Activated naive CD8-positive, alpha-beta T cell treated with anti-CD3 and anti-CD28 coated beads for 36 hours (primary cell): ENCODE measurements at places on chromosomes 5 and 9. TPM values are rescaled to one million over a fixed set of nuclear protein-coding genes. Genes with fewer than 3 reads are reported as not detected.
A peak's percentile ranks its signal among the peaks of the same experiment; 100 is the strongest.

DNA sequence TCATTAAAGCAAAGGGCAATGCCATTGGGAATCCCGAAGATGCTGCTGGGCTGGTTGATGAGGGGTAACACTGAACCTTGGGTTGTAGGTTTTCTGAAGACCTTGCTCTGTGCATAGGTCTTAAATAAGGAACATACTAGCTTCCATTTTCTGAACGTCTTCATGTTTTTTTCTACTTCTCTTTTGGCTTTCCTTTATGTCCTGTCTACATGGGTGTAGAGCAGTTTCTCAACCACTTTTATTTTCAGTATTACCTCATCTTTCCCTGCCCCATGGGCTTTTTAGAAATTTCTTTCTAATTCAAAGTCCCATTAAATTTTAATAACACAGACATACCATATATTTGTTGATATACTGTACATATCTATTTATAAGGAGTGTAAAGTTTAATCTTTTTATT is at the start of gene IFNA14:
IFNA14 (minus strand) TSS at position 95 of the 400 bp plus-strand sequence; CDS start at position 25, 70 bp downstream.
- H3K27ac ChIP-seq: no peak within 1 kb of the TSS
- no peaks in the 10 kb centered on the region for H3K36me3 ChIP-seq
- DNase-seq: no peak
- H3K4me3 ChIP-seq: no peak within 1 kb of the TSS
- H3K27me3 ChIP-seq: peaks cover 18% of the 10 kb centered on the region

- H3K36me3 ChIP-seq: peaks cover 42% of the 10 kb centered on the region
- H3K4me3 ChIP-seq: no peak overlapping the region
- no peak overlapping the region for H3K27ac ChIP-seq
- no peak for DNase-seq
- no peaks in the 10 kb centered on the region for H3K27me3 ChIP-seq
- peaks cover 17% of the 10 kb centered on the region for H3K4me1 ChIP-seq
Measured at GRCh38 chr5:111384220-111384619, 128.1 kb downstream of the STARD4 start.

- H3K27me3 ChIP-seq: no peaks in the 10 kb centered on the region
- no peaks in the 10 kb centered on the region for H3K36me3 ChIP-seq
- H3K4me1 ChIP-seq: no peaks in the 10 kb centered on the region
- H3K4me3 ChIP-seq: no peak overlapping the region
Measured at GRCh38 chr5:13003457-13003856, 941.0 kb downstream of the DNAH5 start.

GRCh38 chr9:122355336-122355875 is 15.4 kb upstream of the PTGS1 start:
- H3K27me3 ChIP-seq: no peaks in the 10 kb centered on the region
- no peak overlapping the region for H3K27ac ChIP-seq
- peaks cover 1% of the 10 kb centered on the region for H3K4me1 ChIP-seq
- H3K36me3 ChIP-seq: no peaks in the 10 kb centered on the region

The SPATA31C1 gene
- not detected for total RNA-seq

GRCh38 chr5:141465351-141465750 is 10.4 kb upstream of the PCDHGC3 start:
- H3K4me3 ChIP-seq: no peak overlapping the region
- no peak overlapping the region for H3K27ac ChIP-seq
- H3K27me3 ChIP-seq: peaks cover 25% of the 10 kb centered on the region

DNA sequence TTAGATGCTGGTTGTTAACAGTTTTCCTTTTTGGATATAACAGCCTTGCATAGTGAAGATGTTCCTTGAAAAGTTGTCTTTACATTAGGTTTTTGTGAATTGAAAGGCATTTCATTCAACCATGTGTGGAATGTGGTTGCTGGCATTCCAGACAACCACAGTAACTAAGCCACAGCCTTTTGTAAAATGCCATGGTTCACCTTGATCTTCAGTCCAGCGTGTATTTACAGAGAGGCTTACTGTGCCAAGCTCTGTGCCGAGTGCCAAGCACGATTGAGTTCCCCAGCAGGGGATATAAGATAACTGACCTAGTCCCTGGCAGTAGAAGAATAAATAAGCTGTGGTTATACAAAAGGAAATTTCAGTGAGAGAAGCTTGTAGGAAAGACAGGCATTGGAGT is 4.9 kb downstream of the EXOSC2 start:
- no peaks in the 10 kb centered on the region for H3K27me3 ChIP-seq
- peaks cover 45% of the 10 kb centered on the region for H3K36me3 ChIP-seq
- no peak overlapping the region for H3K4me3 ChIP-seq
- H3K27ac ChIP-seq: no peak overlapping the region
- peaks cover 23% of the 10 kb centered on the region for H3K4me1 ChIP-seq

- H3K27me3 ChIP-seq: no peaks in the 10 kb centered on the region
- peaks cover 44% of the 10 kb centered on the region for H3K4me1 ChIP-seq
- no peak for DNase-seq
- no peak overlapping the region for H3K27ac ChIP-seq
- H3K36me3 ChIP-seq: peaks cover 5% of the 10 kb centered on the region
Measured at GRCh38 chr9:5559659-5560058, 49.3 kb downstream of the PDCD1LG2 start.

The GABRA1 gene
- total RNA-seq: not detected

- H3K4me1 ChIP-seq: peaks cover 11% of the 10 kb centered on the region
- H3K36me3 ChIP-seq: no peaks in the 10 kb centered on the region
- no peak for DNase-seq
- H3K27ac ChIP-seq: no peak overlapping the region
- H3K27me3 ChIP-seq: peaks cover 37% of the 10 kb centered on the region
Measured at GRCh38 chr5:172447646-172448365, 6.5 kb downstream of the SH3PXD2B start.

DNA sequence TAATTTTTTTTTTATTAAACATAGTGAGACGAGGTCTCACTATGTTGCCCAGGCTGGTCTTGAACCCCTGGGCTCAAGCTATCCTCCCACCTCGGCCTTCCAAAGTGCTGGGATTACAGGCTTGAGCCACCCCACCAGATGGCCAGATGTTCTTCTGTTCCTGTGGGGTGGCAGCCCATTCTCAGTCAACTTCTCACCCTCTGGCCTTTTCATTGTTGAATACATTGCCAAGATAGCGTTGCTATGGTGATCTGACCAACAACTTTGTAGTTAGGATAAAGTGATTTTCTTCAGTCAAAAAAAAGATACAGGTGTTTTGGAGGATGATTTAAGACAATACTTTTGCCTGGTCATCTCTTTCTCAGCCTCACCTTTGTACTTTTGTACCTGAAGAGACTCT is 109.1 kb downstream of the EGFLAM start:
- H3K27me3 ChIP-seq: peaks cover 4% of the 10 kb centered on the region
- DNase-seq: no peak
- no peaks in the 10 kb centered on the region for H3K36me3 ChIP-seq
- H3K4me1 ChIP-seq: peaks cover 11% of the 10 kb centered on the region

DNA sequence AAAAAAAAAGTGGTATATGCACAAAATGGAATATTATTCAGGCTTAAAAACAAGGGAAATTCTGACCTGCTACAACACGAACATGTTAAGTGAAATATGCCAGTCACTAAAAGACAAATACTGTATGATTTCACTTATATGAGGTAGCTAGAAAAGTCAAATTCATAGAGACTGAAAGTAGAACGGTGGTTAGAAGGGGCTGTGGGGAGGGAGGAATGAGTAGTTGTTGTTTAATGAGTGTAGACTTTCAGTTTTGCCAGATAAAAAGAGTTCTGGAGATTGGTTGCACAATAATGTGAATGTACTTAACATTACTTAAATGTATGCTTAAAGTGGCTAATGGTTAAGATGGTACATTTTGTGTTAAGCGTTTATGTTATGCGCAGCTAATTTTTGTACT is 79.5 kb upstream of the IL12B start:
- DNase-seq: peak; percentile 37
- peaks cover 4% of the 10 kb centered on the region for H3K27me3 ChIP-seq
- peaks cover 5% of the 10 kb centered on the region for H3K36me3 ChIP-seq
- peak overlapping the region; percentile 75 for H3K27ac ChIP-seq
- H3K4me3 ChIP-seq: no peak overlapping the region

- peaks cover 5% of the 10 kb centered on the region for H3K36me3 ChIP-seq
- H3K27ac ChIP-seq: no peak overlapping the region
- no peaks in the 10 kb centered on the region for H3K27me3 ChIP-seq
- H3K4me1 ChIP-seq: no peaks in the 10 kb centered on the region
- no peak overlapping the region for H3K4me3 ChIP-seq
Measured at GRCh38 chr5:151935135-151935695, 10.6 kb upstream of the GLRA1 start.

The PCDHGB2 gene
- 0.10 TPM for total RNA-seq

The STPG3 gene
- total RNA-seq: not detected

- no peak overlapping the region for H3K4me3 ChIP-seq
- no peak overlapping the region for H3K27ac ChIP-seq
- DNase-seq: no peak
- no peaks in the 10 kb centered on the region for H3K4me1 ChIP-seq
- H3K27me3 ChIP-seq: no peaks in the 10 kb centered on the region
Measured at GRCh38 chr5:59222687-59223511, 640.0 kb downstream of the RAB3C start.

- H3K27me3 ChIP-seq: peaks cover 17% of the 10 kb centered on the region
- DNase-seq: no peak
- H3K4me3 ChIP-seq: no peak overlapping the region
- H3K27ac ChIP-seq: no peak overlapping the region
- H3K4me1 ChIP-seq: peaks cover 6% of the 10 kb centered on the region
- no peaks in the 10 kb centered on the region for H3K36me3 ChIP-seq
Measured at GRCh38 chr5:73394610-73395009, 54.0 kb downstream of the FOXD1 start.

DNA sequence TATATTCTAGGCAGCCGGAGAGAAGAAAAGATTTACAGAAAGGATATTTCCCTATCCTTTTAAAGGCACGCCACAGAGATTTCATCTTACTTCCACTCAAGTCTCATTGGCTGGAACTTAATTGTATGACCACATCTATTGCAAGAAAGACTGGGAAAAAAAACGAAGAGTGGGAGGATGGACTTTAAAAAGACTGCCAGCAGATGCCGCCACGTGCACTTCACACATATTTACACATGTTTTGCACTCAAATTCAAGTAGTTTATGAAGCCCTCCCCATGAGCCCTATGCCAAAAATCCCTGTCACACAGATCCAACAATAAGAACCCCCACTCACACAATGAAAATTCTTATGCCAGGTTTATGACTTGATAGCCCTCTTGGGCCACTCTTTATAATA is 138.5 kb upstream of the TYRP1 start:
- no peak for DNase-seq
- H3K27me3 ChIP-seq: no peaks in the 10 kb centered on the region
- no peak overlapping the region for H3K27ac ChIP-seq
- no peaks in the 10 kb centered on the region for H3K36me3 ChIP-seq
- H3K4me3 ChIP-seq: no peak overlapping the region

GRCh38 chr5:160486573-160486972 is 64.9 kb downstream of the PTTG1 start:
- no peaks in the 10 kb centered on the region for H3K27me3 ChIP-seq
- DNase-seq: no peak
- peak overlapping the region; percentile 4 for H3K27ac ChIP-seq
